Stomach (tissue), 19 donors: ENCODE measurements at places on chromosomes 3 and 15. TPM values are rescaled to one million over a fixed set of nuclear protein-coding genes. Genes with fewer than 3 reads are reported as not detected.
A peak's percentile ranks its signal among the peaks of the same experiment; 100 is the strongest.

GRCh38 chr3:142356818-142357217 lies 91.0 kb downstream of the XRN1 start:
- DNase-seq = no peak

- DNase-seq = no peak
Observed at GRCh38 chr3:194352667-194353246, 1.6 kb upstream of the CPN2 start.

- DNase-seq = no peak
Observed at GRCh38 chr3:13282986-13283876, 136.9 kb downstream of the NUP210 start.

DNA sequence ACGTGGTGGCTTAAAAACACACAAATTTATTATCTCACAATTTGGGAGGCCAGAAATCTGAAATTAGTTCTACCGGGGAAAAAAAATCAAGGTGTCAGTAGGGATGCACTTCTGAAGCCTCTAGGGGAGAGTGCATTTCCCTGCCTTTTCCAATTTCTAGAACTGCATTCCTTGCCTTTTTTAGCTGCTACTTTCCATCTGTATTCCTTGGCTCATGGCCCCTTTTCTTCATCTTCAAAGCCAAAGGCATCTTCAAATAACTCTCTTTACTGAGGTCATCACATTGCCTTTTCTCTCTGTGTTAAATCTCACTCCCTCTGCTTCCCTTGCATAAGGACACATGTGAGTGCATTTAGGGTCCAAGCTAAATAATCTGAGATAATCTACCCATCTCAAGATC lies 69.5 kb upstream of the NEO1 start:
- DNase-seq = no peak

GRCh38 chr3:79514069-79514468 lies 253.7 kb downstream of the ROBO1 start:
- DNase-seq = no peak

- DNase-seq = no peak
Observed at GRCh38 chr3:116618930-116619329, 90.6 kb upstream of the TUSC7 start.

CCDC50 gene
- 112 TPM for total RNA-seq

GRCh38 chr3:4083225-4084015 lies 219.7 kb upstream of the SETMAR start:
- no peak for DNase-seq

SMAD6 gene
- 20.4 TPM for total RNA-seq

GATM gene
- 31.9 TPM for total RNA-seq

- DNase-seq = no peak
Observed at GRCh38 chr3:82654708-82655107, 893.3 kb upstream of the GBE1 start.

DNA sequence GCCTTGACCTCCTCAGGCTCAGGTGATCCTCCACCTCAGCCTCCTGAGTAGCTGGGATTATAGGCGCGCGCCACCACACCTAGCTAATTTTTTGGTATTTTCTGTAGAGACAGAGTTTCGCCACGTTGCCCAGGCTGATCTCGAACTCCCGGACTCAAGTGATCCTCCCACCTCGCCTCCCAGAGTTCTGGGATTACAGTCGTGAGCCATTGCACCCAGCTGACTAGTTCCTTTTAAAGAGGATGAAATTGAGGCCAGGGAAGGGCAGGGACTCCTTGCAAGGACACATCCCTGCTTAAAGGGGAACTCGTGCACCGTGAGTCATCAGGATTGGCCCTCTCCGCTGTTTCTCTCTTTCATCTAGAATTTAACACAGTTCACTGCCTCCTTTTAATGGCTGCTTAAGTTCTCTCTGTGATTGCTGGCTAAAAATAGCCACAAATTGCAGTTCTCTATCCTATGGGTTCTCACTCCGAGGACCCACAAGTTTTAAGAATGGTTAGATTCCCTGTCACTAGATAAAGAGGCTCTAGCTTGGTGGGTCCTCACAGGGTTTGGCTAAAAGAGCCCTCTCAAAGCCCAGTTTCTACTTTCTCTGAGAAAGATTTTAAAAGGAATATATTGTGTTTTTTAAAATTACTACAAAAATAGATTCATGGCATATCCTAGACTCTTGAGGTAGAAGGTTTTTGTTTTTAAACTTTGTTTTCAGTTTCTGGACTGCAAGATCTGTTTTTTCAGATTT lies 1.4 kb downstream of the CRTAP start:
- peak; percentile 51 for DNase-seq

DNA sequence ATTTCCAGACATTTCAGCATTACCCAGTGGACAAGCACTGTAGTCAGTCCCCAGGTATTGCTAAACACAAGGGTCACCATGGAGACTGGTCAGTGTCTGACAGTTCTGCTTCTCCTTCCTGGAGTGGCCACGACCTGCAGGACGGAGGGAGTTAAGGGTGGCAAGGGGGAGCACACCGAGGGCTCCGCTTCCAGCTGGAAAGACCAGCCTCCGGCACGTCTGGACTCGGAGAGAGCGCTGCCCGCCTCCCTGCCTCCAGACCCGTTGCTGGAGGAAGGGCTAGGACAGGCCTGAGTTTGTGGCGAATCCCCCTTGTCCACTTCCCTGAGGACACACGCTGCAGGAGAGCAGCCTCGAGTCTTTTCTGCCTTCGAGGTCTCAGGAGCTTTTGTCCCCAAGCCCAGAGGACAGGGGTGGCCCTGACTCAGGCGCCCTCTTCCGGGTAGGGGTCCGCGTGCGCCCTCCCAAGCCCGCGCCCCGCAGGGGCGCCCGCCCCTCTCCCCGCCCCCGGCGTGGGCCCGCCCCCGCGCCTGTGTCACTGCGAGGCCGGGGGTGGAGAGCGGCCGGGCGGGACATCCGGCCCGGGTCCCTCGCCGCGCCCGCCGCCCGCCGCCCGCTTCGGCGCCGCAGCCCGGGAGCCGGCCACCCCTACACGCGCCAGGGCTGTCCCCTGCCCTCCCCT lies at the start of gene CHST14:
Gene CHST14 (plus strand): TSS at position 562 of the 682 bp plus-strand sequence. CDS start 230 bp downstream, outside the sequence.
- peak; percentile 88 for DNase-seq

GRCh38 chr3:47273564-47273963 lies 9.0 kb downstream of the KIF9 start:
- no peak for DNase-seq

DNA sequence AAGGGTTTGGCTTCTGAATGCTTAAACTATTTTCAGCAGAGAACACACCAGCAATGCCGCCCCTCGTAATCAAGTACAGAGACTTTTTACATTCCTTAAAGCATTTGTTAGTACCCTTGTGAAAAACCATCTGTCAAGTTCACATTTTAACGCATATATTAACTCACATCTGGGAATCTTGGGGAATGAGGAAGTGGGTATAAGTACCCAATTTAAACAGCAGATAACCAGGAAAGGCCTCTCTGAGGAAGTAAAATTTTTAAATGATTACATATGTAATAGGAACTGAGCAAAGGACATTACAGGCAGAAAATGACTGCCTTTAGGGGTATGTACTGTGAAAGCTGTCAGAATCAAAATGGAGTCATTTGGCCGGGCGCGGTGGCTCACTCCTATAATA lies 12.8 kb upstream of the CFAP44 start:
- DNase-seq = no peak

- DNase-seq = no peak
Observed at GRCh38 chr3:40597441-40597840, 72.7 kb downstream of the ZNF621 start.

DNA sequence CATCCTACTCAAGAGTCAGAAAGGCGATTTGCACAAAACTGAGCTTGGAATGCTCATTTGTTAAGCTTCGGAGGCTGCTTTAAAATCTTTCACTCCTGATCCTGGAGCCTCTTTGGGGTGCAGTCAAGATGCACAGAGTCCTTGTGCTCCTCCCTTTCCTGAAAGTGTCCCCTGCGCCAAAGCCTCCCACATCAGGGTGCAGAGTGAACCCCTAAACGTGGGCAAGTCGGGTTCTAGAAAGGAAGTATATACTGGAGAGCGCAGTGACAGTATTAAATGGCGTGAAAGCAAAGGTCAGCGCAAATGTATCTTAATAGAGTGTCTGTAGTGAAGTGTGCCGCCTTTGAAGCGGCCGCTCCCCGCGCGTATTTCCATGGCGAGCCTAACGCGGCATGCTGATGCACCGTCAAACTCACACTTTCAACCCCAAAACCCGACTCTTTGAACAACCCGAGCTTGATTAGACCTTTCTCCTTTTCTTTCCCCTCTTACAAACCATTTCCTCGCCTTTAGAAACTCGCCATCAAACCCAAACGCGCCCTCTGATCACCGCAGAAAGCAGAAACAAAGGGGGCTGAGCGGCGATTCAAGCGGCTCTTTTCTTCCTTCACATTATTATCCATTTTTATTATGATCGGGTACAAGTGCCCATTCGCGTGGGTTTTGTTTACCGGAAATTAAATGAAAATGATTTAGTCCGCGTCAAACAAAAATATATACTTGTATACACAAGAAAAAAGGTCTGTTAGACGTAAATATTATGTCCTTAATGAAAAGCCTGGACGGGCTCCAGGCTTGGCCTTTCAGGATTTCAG lies 18.3 kb downstream of the ZIC4 start:
- no peak for DNase-seq

GRCh38 chr3:185527364-185527763 lies 25.0 kb downstream of the LIPH start:
- DNase-seq = no peak

LIPC gene
- 0.58 TPM for total RNA-seq

GRCh38 chr3:183572935-183573334 lies 17.4 kb upstream of the KLHL6 start:
- DNase-seq = no peak

DNA sequence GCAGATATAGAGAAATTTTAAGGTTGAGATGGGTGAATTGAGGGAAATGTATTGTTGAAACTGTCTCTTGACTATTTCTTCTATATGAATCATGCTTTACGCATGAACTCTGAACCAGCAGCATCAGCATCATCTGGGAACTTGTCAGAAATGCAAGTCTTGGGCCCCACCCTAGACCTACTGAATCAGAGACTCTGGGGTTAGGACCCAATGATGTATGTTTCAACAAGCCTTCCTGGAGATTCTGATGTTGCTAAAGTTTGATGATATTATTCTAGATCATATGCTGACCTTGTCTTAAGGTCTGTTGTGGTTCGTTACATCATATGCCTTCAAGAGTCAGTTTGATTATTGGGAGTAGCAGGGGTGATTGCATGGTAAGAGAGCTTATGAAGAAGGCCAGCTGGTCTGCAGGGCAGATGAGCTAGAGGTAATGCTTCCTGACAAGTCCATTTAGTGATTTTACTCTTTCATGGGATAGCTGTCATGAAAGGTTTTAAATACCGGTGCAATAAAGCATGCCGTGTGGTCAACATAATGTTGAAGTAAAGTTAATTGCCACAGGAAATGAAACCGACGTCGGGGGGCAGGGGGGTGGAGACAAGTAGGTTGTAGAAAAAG lies 152.4 kb upstream of the MRPL3 start:
- DNase-seq = no peak

GRCh38 chr3:60847791-60848190 lies 403.5 kb downstream of the FHIT start:
- DNase-seq = no peak

DNA sequence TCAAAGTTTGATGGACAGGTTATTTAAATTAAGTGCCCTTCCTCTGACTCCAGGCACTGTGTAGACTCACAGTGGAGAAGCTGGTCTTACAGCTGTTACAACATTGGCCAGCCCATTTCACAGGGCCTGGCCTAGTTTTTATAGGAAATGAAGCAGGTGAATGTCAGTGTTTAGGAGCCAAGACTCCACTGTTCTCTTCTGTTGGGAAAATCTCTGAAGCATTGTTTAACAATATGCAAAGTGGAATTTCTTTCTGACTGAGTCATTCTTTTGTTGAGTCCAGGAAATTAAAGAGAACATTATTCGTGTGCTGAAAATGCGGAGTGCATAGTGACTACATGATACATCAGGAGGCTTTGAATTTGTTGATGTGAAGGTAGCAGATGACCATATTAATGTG lies 64.7 kb downstream of the ARRDC4 start:
- no peak for DNase-seq

DNA sequence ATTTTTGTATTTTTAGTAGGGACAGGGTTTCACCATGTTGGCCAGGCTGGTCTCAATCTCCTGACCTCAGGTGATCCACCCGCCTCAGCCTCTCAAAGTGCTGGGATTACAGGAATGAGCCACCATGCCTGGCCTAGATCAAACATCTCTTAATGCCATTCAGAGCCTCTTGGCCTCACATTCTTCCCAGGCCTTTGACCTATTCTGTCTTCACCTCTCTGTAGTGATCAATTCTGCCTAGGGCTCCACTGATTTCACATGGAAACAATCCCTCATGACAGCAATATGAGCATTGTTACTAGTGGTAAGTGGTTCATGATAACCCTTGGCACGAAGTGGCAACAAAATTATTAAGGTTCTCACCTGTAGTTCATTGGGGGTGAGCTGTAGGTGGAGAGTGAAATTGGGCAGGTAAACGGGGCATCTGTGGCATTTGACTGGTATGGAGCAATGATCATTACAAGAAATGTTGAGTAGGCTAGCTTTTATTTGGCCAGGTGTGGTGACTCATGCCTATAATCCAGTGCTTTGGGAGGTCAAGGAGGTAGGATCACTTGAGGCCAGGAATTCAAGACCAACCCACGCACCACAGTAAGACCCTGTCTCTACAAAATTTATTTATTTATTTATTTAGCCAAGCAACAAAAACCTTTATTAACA lies 4.8 kb upstream of the ARPIN start:
- DNase-seq = no peak

ZNF662 gene
- total RNA-seq = 6.5 TPM

DNA sequence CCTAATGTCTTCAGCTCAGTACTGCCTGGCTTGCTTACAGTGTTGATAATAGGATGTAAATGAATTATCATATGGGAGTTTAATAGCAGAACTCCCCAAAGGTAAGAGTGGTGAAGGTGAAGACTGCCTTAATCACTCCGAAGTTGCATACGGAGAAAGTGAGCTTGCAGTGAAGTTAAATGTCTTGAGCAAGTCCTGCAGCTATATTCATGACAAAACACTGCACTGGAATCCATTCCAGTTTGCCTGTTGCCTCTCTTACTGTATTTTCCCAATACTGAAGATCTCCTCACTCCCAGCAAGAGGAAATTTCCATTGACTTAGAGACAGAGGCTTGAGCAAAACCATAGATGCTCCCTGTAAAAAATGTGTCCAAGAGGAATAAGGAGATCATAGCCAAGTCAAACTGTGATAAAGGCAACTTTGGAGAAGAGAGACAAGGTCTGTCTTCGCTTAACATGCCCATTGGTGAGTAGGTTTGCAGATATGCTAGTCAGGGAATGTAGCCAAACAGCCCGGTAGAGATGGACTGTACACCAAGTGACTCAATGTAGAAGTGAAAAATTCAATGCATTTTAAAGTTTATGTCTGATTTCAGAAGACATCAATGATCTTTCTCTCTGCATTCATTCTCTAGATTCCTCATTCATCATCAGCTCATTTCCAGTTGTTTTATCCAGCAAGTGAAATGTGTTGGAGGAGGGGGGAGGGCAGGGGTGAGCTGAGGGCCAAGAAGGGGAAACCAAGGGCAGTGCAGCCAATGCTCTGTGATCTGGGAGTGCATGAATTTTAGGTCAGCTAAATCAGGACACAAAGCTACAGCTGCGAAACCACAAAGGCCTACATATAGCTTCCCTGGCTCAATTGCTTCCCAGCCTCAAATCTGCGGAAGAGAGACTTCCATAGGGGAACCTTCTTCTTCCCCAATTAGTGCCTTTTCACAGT lies 667.1 kb upstream of the NR2F2 start:
- DNase-seq = no peak
